SHP77 (cell line): ENCODE measurements at places on chromosomes 12 and 14.

- no peak for DNase-seq
These were observed 127.6 kb upstream of the EVL start for GRCh38 chr14:99937475-99938244.

GRCh38 chr12:124601706-124602105, 34.3 kb upstream of the NCOR2 start:
- DNase-seq, result no peak

DNA sequence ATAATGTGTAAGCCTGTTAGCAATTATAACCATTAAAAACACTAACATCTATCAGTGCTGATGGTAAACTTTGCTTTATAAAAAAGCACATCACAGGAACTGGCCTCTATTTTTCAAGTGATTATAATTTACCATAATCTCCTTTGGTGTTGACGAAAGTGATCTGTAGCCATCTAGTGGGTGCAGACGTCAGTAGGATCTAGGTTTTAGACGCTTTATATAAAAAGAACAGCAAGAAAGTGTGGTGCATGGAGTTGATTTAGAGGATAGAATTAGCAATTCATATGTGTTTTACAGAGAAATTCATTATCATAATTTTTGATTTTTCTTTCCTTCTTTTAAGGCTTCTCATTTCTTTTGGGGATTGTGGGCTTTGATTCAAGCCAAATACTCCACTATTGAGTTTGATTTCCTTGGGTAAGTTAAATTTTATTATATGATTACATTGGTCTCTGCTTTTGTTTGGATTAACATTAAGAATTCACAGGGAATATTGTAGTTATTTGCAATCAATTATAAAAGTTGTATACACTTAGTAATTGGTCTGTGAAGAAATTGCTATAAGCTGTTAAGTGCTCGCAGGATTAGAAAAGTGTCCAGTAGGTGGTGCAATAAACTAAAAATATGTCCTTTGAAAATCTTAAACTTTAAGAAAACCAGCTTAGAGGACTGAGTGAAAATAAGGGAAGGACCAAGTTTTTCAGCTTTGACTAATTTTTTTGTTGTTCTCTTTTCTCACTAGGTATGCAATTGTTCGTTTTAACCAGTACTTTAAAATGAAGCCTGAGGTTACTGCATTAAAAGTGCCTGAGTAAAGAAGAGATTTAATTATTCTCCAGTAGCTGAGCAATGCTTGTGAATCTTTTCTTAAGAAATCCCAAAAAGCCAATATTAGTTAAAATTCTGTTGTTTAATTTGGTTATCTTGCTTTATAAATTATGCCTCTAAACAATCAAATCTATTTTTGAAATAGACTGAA, 59.5 kb downstream of the ETNK1 start:
- DNase-seq, result no peak

GRCh38 chr14:25394791-25395391, 344.9 kb upstream of the STXBP6 start:
- DNase-seq, result no peak

DNA sequence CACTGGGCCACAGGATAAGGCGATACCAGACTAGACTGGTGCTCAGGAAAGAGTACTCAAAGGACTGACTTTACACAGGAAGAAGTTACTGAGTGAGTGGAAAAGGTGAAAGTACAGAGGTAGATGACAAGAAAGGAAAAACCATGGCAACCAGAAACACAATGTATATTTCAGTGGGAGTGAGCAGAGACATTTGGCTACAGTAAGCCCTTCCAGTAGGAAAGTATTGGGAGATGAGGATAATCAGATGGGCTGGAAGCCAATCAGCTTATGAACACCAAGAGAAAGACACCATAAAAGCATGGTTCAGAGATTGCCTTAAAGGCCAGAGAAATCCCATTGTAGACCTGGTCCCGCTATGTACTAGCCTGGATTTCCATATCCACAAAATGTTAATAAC, 51.6 kb downstream of the TMTC1 start:
- DNase-seq, result no peak

DNA sequence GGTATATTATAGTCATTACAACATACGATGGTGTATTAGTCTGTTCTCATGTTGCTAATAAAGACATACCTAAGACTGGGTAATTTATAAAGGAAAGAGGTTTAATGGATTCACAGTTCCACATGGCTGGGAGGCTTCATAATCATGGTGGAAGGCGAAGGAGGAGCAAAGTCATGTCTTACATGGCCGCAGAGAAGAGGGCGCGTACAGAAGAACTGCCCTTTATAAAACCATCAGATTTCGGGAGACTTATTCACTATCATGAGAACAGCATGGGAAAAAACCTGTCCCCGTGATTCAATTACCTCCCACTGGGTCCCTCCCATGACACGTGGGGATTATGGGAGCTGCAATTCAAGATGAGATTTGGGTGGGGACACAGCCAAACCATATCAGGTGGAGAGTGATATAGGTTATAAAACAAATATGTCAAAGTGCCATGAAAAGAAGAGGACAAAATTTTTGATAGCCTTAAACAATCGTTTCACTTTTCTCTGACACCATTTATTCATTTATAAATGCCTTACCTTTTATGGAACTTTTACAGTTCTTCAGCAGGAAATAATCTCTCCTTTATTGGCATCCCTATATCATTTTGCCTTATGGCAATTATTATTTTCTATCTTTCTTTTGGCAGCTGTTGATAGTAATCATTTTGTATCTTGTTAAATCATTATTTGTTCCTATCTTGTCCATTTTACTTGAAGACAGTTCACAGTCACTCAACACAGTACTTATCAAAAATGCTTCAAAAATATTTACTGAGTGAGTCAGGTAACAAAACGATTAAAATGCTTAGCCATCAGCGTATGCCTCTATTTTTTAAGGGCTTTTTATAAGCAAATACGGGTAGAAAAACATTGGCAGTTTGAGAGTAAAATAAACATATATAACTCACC, 196.0 kb downstream of the RAD51B start:
- DNase-seq, result no peak

DNA sequence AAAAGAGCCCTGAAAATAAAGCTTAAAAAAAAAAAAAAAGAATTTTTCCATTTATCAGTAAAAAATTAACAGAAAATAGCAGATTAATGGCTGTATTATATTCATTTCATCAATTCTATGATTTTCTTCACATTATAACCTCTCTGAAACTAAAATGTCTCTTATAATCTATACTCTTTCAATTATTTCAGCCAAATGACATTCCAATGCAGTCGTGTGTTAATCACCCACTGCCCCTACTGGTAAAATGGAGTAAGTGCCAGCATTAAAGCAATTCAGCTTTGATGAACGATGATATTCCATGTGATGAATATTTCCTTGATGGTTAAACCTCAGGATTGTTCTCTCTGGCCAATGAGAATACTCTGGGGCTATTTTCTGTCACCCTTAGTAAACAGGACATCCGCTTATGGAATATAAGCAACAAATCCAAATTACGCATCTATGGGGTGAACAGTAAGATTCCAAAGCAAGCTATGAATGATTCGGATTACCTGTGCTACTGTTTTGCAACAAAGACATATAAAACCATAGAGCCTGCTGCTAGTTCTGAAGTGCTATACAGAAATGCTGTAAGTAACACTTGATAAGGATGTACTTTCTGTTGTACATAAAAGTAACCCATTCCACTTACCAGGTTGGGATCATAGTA, 20.3 kb upstream of the SYCP3 start:
- DNase-seq, result peak; percentile 4

GRCh38 chr12:61009192-61009591, 1251.0 kb upstream of the USP15 start:
- DNase-seq, result no peak

DNA sequence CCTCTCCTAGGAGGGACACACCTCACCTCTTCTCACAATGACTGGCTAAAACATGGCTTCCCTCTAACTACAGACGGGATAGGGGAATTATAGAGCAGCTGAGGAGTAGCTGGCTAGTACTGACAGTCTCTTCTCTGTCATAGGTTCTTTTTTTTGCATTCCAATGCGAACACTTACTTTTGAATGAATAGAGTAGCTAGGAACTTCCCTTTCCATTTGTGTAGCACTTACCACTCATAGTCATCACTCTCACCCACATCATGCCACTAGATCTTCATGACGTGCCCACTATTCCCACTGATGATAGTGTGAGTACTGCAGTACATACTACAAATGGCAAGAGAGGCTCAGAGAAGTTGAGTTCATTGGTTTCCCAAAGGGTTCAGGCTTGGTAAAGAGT, 143.9 kb upstream of the HIF1A start:
- DNase-seq, result no peak

- DNase-seq, result no peak
These were observed 44.1 kb upstream of the JDP2 start for GRCh38 chr14:75383721-75384120.

- no peak for DNase-seq
These were observed 133.2 kb downstream of the RAD51B start for GRCh38 chr14:67952786-67953185.

DNA sequence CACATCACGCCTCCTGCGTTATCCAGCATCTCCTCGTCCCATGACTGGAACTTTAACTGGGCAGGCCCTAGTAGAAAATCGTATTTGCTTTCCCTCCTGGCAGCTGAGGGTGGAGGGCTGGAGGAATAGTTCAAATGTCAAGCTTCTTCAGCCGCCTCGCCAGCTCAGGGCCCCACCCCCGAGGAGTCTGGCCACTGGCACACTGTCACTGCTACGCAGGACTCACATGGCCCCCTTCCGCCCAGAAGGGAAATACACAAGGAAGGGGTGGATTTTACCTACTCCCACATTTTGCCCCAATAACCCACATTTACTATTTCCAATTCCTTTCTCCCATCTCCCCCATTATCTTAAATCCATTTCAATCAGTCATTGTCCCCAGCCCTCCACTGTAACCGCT, 8.6 kb downstream of the SLC6A13 start:
- DNase-seq, result no peak

DNA sequence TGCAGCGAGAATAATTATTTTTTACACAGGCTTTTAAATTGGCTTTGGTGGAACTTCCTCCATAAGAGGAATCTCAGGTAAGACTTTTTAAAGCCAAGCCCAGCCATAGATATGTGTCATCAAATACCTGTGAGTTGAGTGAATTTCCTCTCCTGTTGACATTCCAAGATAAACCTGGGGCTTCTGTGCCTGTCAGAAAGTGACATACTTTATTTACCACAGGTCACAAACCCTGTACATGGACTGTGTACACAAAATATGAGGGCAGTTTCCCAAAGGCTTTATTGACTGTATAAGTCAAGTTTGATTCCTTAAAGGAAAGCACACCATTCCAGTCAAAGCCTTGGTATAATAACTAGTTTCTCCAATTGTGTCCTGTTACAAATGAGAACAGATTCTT, 25.9 kb upstream of the SRSF5 start:
- no peak for DNase-seq

- DNase-seq, result no peak
These were observed 104.6 kb downstream of the GALC start for GRCh38 chr14:87888136-87888999.

DNA sequence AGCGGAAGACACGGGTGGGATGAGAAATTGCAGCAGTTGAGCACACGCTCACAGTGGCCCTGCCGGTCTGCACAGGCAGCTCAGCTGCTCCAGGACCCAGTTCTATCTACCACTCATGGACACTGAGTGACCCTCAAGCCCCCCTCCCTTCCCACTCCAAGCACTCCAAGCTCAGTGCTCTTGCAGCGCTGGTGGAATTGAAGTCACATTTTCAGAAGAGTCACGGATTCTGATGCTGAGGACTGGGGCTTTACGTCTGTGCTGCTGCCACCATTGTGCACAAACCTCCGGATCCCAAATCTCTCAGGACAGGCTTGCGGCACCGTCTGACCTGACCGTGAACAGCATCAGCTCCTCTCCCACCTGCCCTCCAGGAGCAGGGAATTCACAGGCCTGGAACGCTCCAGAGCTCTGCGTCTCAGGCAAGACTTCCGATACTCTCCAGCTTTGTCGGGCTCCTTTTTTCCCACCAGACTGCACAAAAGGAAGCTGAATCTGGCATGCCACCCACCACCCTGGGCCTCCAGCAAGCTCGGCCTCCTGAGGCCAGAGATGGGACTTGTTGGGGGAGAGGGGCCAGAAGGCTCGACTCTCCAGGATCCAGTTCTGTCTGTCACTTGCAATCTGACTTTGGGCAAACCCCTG, 213.1 kb upstream of the RTL1 start:
- no peak for DNase-seq

DNA sequence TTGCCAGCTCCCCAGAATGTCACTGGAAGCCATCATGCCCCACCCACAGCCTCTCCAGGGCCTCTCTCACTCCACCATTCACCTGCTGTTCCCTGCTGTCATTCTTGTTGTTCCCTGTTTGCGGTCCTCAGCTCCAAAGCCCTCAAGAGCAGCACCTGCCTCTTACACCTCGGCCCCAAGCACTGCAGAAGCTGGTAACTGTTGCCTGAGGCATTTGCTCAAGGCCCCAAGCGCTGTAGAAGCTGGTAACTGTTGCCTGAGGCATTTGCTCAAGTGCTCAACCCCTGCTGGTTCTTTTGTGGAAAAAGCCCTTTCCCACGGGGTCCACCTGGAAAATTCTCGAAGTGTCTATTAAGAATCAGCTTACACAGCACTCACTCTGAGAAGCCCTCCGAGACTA, 78.0 kb downstream of the ARL6IP4 start:
- peak; percentile 86 for DNase-seq

GRCh38 chr14:24761141-24761540, 127.2 kb upstream of the GZMB start:
- DNase-seq, result no peak

DNA sequence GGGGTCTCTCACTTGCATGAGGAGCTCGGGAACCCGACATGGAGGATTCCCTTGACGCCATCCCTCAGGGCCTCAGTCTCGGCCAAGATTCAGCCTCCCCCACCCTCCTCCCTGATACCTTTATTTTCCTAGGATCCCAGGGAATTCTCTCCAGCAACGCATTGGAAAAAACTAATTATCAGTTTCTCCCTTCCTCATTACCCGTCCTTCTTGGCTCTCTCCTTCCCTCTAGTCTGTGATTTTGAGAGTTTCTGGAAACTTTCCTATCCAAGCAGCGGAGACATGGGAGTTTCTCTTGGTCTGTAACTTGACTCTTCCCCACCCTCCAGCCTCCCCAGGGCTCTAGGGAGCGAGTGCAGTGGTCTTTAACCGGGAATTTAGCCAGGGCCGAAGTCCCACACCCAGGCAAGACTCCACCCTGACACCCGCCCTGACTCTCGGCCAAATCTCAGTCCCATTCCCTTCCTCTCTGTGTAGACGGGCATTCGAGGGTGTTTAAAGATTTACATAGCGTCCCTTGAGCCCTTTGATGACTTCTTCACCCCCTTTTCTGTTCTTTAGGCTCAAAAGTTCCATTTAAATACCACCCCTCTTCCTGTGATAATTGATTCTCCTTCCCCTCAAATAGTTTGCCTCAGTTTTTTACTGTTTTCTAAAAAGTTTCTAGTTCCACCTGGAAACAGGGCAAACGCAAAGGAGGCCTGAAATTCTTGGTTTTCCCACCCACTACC, 6.7 kb downstream of the HOXC5 start:
- DNase-seq, result no peak
